Activated CD8-positive, alpha-beta memory T cell treated with anti-CD3 and anti-CD28 coated beads for 1 hour (primary cell): ENCODE measurements at places on chromosomes 12 and 14.

- DNase-seq, result no peak
Measured at GRCh38 chr12:15368812-15369211, 46.5 kb downstream of the PTPRO start.

GRCh38 chr12:72485017-72485701, 213.0 kb downstream of the TRHDE start:
- DNase-seq, result no peak

GRCh38 chr12:63875703-63876102, 31.2 kb downstream of the SRGAP1 start:
- no peak for DNase-seq

- no peak for DNase-seq
Measured at GRCh38 chr12:8590842-8591545, 21.7 kb downstream of the AICDA start.

GRCh38 chr12:19409376-19409775, 29.9 kb upstream of the AEBP2 start:
- no peak for DNase-seq

DNA sequence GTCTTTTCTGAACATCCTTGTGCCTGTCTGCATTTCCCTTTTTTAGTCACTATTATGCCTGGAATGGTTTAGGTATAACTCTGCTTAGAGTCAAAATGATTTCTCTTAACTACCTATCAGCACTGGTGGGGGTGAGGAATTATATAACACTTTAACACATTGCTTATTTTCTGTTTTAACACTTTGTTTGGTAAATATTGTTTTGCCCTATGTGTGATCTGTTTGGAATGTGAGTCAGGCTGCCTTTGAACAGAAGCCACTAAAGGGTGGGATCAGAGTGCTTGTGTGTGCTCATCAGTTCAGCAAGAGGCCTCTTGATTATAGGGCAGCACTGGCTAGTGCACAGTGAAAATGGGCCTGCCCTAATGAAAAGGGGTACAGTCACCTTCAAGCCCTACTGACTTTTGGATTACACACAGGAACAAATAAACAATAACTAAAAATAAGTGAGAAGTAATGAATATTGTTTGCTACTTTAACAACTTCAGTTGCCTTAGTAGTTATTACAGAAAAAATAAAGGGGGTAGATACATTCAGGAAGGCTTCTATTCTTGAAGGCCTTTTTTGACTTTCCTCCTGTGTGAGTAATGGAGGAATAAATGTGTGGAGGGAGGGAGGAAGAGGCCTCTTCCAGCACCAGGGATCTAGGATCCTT, 23.2 kb downstream of the NGDN start:
- DNase-seq, result no peak

GRCh38 chr12:107442326-107442987, 243.1 kb upstream of the PWP1 start:
- DNase-seq, result no peak
